ENCODE measurements at places on chromosomes 1 and 21.
A peak's percentile ranks its signal among the peaks of the same experiment; 100 is the strongest.

DNA sequence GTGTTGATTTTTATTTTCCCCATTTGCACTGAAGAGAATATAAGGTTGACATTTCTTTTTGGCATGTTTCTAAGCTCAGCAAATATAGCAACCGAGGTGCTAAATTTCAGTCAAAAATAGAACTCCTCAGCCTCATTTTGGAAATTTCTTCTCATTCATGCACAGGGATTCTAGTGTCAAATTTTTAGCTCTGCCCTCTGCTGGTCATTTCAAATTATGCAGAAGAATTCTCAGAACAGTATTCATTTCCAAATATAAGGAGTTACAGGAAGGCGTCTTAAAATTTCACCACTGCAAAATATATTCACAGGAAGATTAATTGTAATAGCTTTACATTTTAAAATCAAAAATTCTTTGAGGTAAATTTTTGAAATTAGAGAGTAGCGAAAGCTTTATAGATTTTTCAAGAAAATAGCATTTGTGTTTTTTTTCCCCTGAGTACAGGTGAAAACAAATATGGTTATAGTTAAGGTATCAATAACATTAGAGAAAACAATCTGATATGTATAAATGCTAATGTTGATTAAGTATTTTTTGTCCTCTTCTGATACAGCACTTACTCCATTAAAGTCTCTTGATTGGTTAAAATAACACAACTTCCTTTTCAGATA, 57.9 kb downstream of the FMN2 start:
- peak; percentile 60 for DNase-seq

DNA sequence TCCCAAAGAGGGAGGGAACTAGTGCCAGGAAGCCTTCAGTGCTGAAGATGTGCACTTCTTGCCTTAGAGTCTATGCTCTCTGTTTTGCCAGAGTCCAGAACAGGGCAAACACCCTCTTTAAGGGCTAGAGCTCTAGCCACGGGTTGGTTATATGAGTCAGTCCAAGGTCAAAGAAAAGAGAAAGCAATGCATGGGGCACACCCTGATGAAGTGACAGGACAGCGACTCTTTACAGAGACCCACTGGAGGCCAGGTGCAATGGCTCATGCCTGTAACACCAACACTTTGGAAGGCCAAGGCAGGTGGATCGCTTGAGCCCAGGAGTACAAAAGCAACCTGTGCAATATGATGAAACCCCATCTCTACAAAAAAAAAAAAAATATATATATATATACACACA, 86.1 kb downstream of the TGFBR3 start:
- no peak for DNase-seq

DNA sequence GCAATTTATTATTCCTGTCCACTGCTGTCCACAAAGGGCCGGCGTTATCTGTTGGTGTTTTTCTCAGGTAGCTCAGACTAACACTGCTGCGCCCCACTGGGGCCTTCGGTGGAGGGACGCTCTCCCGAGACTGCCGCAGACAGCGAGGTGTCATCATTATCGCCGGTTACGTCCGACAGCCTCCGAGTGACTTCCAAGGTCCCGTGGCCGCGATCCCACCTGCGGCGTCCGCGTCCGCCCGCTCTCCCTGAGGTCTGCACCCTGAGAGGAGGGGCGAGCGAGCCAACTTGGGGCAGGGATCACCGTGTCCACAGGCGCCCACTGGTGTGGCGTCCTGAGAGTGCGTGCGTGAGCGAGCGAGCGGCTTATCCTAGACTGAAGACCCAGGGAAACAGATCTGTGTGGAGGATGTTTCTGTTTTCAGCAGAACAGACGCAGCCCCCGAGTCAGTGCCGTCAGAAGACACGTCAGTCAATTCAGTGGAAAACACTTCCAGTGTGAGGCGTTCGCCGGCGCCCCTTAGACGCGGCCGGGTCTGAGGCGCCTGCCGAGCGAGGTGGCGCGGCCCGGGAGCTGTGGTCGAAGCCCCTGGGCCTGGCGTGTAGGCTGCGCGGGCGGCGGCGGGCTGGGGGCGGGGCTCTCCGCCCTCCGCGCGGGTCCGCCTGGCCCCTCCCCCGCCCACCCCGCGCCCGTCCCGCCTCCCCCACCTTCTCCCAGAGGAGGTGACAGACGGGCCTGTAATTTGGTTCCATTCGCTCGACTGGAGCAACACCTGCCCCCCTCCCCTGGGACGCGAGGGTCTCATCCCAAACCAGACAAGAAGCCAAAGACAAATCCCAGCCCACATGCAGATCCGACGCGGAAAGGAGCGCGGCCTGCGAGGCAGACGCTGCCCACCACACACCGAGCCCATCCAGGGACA, 12.6 kb downstream of the NHLH2 start:
- no peak for DNase-seq

DNA sequence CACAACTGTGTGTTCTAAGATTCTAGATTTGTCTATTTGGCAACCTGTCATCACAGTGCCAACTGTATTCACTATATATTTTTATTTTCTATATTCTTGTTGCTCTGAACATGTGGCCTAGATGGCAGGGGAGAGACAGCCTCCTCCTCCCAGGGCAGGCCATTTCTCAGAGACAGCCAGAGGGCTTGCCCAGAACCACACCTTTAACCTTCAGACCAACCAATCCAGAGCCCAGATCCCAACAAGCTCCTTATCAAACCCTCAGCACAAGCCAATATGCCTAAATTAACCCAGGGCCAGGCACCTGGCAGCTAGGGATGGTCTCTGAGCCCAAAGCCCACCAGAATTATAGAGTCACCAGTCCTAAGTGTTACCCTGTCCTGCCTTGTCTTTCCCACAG, 19.3 kb downstream of the TRIM11 start:
- DNase-seq = no peak

- peak; percentile 80 for DNase-seq
Measured at GRCh38 chr1:185654199-185654951, 79.8 kb upstream of the HMCN1 start.

- DNase-seq = no peak
Measured at GRCh38 chr1:19640363-19641316, 3.5 kb upstream of the NBL1 start.

GRCh38 chr1:171081763-171082201, 8.9 kb upstream of the FMO3 start:
- no peak for DNase-seq

DNA sequence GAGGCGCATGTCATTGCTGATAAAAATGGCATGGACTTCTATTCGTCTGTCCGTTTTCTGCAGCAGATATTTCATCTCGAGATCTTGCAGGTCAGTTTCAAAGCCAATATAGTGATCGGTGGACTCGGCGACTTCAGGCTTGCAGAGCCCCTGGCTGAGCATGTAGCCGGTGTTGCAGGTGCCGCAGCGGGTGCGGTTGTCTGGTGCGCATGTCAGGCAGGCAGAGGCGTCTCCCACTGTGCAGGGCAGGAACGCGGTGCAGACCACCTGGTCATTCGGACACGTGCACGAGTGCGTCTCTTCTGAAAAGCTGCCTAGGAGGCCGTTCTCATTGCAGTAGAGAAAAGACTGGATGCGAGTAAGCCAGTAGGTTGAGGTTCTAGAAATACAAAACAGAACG, 378.9 kb downstream of the BRINP3 start:
- DNase-seq = no peak

- DNase-seq = peak; percentile 49
Measured at GRCh38 chr21:39715804-39716397, 29.1 kb upstream of the IGSF5 start.

GRCh38 chr1:115261496-115261895, 76.6 kb downstream of the NGF start:
- DNase-seq = no peak

DNA sequence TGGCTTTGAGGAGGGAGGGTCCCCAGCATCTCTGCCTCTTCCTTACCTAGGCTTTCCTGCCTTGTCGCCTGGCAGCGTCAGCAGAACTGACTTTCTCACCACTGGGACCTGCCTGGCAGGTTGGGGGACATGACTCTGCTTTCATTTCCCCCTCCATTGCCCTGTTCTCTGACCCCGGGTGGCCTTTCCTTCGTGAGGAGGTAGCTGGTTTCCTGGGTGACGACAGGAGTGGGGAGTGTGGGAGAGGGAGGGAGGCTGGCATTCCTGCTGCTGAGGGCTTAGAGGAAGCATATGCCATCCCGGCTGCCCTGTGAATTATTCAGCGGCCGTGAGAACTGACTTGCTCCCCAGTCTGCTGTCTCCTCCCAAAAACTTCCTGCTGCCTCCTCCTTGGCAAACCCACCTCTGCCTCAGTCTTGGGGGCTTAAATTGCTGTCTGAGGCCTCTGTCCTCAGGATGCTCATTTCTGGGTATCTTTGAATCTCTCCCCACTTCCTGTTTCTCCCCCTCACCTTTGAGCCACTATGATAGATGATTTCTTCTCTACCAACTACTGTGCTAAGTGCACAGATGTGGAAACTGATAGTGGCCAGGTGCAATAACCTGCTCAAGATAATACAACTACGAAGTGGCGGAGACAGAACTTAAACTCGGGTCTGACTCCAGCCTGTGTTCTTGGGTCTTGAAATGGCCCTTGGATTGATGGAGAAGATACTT, 182.0 kb upstream of the CSF3R start:
- no peak for DNase-seq

Data from cardiac fibroblast (primary cell).